ENCODE measurements at places on chromosomes 4 and X.
A peak's percentile ranks its signal among the peaks of the same experiment; 100 is the strongest.

DNA sequence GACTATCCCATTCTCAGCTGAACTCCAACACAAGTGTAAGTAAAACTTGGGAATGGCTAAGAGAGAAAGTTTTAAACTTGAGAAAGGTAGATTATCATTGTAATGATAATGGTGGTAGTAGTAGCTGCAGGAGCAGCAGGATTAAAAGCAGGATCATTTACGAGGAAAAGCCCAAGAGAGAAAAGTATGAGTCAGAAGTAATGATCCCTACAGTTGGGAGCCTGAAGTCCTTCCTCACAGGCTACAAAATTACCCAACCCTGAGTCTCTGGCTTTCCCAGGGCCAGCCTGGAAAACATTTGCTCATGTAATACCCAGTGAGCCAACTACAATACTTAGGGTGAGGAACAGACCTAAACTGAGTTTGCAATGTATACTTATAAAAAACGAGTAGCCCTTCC lies 4.4 kb upstream of the PRDM8 start:
- DNase-seq: no peak

DNA sequence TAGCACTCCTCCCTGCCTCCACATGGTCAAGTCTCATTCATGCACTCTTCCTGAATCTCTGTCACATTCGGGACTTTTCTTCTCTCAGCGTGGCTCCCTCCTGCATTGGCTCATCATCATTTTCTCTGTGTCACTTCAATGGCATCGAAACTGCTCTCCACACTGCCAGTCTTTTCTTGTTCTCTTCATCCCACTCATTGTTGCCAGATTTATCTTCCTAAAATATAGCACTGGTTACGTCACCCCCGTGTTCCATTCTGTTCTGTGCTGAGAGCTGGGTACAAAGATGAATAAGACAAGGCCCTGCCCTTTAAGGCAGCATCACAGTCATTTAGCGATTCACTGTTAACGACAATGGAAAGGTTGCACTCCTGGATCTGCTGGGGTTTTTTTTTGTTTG lies 174.4 kb upstream of the TBC1D9 start:
- no peak for DNase-seq

DNA sequence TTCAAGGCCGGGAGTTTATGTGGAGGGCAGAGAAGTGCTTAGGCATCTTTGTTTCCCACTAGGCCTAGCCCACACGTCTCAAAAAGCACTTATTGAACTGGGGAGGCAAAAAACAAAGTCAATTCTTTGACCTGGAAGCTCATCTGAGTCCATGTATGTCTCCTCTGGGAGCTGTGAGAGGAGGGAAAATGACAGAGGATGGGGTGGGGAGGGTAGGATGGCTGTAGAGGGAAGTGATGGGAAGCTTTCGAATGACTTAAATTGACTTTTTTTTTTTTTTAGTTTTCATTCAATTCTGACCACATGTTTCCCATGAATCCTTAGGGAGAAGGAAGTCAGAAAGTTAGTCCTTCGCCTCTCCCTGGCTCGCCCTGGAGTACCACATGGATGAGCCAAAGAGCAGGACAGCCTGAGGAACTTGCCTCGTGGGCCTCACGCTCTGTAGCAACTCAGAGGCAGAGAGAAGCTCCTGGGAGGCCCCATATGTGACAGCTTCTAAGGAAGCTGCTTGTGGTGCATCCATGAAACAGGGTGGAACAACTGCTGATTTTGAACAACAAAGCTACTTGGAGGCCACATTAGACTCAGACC lies 45.0 kb downstream of the NHSL2 start:
- no peak for DNase-seq

DNA sequence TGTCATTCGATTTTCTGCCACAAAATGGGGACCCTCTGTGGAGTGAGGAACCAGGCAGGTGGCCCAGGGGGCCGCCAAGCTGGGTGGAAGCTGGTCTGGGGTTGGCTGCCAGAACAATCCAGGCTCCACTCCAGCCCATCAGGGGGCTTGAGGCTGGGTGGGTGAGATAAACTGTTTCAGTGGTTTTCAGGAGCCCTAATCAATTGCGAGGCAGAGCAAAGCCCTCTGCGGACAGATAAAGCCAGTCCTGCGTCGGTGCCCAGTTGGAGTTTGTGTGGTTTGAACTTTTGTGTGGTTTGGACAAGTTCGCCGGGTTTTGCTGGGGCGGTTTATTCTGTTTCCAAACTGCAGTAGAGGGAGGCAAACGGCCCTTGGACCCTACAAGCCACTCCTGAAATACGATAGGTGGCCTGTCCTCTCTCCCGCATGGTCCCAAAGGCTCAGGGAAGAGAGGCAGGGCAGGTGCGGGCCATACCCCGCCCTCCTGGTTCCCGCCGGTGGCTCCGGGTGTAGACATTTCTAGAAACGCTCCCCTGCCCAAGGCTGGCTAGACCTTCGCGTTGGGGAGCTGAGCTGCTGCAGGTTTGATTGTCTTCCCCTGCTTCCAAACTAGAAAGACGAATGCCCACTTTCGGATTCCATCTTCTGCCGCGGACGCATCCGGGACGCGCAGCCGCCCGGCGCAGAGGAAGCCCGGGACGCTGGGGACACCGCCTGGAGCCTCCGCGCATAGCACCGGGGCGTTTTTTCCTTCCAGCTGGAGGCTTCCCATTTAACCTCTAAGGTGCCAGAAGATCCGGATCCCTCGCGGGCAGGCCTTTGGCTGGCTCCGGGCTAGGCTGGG lies 169.0 kb upstream of the BCOR start:
- peak; percentile 71 for DNase-seq

GRCh38 chr4:3019145-3019846 lies 55.0 kb downstream of the HTT-AS start:
- DNase-seq: no peak

GRCh38 chr4:64192731-64193412 lies 216.4 kb downstream of the TECRL start:
- no peak for DNase-seq

DNA sequence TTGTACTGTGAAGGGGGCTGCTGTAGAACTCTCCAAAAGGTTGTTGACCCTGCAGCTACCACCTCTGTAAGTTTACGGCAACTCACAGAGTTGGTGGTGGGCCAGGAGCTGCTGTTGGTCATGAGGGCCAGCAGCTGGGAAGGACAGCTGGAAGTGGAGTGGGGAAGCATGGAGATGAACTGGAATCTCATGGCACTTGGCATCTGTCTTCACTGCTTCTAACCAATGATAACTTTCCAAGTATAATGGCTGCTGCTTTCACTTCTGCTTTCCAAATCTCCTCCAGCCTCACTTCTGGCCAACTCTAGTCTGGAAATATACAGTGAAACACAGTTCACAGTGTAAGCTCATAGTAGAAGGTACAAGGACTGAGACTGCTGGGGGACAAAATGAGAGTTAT lies 126.5 kb upstream of the INTU start:
- DNase-seq: no peak

GRCh38 chr4:113820108-113820507 lies 58.6 kb upstream of the CAMK2D start:
- no peak for DNase-seq

DNA sequence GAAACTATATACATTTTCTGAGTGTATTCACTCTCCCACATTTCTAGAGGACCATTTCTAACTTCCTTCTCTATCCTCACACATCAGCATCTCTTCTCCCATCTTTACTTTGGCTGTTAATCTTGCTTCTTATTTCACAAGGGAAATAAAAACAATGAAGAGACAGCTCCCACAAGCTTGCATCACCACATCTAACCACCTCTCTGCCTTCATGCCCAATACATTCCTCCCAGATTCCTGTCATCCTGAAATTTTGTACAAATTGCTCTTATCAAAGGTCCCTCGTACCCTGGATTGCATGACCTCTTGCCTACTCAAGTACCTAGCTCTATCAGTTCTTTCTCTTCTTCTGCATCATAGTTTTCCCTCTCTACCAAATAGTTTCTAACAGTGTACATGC lies 215.2 kb downstream of the ANTXR2 start:
- no peak for DNase-seq

- no peak for DNase-seq
These were observed 2.9 kb downstream of the EDA start for GRCh38 chrX:69618803-69619202.

GRCh38 chr4:37653601-37654000 lies 32.6 kb downstream of the RELL1 start:
- no peak for DNase-seq

GRCh38 chr4:105058177-105058812 lies 88.4 kb upstream of the TET2 start:
- DNase-seq: no peak

GRCh38 chr4:153204247-153204671 lies at the start of gene TRIM2:
TSS of gene TRIM2 (plus strand) at chr4:153204443. CDS start at chr4:153204531, 88 bp downstream.
- peak; percentile 19 for DNase-seq
